ENCODE measurements at places on chromosomes 5 and 9.
A peak's percentile ranks its signal among the peaks of the same experiment; 100 is the strongest.

DNA sequence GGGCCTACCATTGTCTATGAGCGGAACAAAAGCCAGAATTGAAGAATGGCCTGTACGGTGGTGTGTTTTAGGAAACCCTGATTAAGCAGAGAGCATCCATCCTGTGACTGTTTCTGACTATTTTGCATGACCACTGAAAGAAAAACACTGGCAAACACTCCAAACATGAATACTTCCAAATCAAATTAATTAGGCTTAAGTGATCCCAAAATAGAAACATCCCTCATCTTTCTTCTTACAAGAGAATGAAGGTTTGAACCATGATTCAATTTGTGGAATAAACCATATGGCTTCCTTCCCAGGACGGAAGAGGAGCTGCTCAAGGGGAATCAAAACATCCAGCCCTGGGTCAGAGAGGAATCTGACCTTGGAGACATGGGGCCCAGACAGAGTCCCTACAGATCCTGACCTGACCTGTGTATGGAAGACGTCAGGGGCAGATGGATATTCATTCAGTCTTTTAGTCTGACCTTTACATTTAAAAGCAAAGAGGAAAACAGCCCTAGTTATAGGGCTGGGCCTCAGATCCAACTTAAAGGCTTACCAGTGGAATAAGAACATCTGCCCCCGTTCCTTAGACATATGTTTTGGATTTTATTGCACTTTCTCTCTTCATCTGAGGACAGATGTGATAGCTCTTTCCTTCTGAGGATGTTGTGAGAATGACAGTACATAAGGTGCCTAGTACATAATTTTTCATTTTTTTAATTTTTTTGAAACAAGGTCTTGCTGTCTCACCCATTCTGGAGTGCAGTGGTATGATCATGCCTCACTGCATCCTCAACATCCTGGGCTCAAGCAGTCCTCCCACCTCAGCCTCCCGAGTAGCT is 17.6 kb upstream of the RECK start:
- no peak for DNase-seq

- no peak for DNase-seq
Observed at GRCh38 chr9:7613931-7614330, 185.6 kb downstream of the DMAC1 start.

- DNase-seq: no peak
Observed at GRCh38 chr5:155711882-155712281, 615.1 kb upstream of the SGCD start.

DNA sequence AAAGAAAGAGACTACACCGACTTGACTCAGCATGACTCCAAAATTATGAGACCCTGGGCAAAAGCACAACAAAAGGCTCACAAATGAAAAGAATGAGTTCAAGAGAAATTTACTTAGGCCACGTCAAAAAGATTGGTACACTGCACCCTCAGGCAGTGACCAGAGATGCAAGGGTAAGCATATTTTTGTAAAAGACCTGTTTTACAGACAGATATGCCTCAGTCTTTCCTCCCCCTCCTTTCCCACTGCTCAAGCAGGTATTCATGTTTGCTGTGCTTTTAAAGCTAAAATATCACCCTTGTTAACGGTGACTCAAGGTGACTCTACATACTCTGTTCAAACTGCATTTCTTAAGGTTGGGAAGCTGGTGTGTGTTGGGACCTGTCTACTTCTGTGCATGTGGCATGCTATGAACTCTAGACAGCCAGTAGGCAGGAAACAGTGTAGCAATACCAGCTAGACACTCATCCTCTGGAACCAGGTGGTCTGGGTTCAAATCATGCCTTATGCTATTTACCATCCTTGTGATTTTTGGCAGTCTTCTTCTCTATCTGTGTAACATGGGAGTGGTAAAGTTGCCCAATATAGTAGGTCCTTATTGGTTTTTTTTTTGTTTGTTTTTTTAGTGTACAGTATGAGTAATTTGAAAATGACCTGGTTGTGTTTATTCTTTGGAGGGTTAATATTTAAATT is 98.7 kb downstream of the TLE4 start:
- no peak for DNase-seq

- DNase-seq: no peak
Observed at GRCh38 chr5:26847041-26847736, 191.2 kb downstream of the CDH9 start.

- DNase-seq: peak; percentile 41
Observed at GRCh38 chr5:178232124-178232919, at the start of gene PHYKPL. TSS of gene PHYKPL (minus strand) at chr5:178232802. CDS start at chr5:178232550, 252 bp downstream.

DNA sequence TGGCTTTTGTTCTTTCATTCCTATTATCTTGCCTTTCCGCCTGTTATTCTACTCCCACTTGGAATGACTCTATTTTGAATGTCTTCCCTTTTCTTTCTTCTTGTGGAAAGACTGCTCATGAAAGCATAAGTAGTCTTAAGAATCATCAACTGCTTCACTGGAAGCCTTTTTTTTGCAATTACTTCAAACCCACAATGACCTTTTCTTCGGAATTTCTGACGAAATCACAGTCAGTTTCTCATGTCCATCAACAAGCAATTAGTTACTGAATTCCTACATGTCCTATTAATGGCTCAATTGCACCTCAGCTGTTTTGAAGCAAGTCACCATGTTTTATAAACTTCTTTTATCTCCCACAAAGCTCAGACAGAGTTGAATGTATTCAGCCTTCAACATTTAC is 196.2 kb downstream of the TARS1 start:
- DNase-seq: no peak

GRCh38 chr9:123121457-123121856 is 88.0 kb downstream of the GPR21 start:
- DNase-seq: no peak

- DNase-seq: no peak
Observed at GRCh38 chr5:82753374-82753773, 323.8 kb downstream of the TMEM167A start.

DNA sequence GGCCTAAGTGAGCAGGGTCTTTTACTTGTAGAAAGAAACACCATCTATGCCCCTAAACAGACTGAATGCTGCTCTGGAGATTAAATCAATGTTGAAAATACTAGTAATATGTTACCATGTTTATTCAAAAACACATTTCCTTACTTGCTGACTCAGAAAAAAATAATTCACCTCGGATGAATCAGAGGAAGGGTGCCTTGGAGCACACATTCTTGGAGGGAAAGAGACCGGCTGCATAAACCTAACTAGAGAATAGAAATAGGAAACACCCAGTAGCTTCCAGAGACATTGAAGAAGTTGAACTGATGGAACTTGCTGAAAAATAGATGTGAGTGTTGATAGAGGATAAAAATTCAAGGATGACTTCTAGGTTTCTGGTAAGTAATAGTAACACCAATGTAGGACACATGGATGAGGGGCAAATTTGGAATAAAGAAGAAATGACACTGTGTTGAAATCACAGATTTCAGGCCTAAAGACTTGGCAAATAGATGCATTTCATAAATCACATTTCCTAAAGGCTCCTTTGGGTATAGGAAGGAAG is 76.9 kb upstream of the MINAR2 start:
- no peak for DNase-seq

GRCh38 chr9:81627481-81627880 is 61.9 kb downstream of the TLE1 start:
- DNase-seq: no peak

GRCh38 chr9:97698865-97699264 is 1.7 kb upstream of the XPA start:
- DNase-seq: no peak

DNA sequence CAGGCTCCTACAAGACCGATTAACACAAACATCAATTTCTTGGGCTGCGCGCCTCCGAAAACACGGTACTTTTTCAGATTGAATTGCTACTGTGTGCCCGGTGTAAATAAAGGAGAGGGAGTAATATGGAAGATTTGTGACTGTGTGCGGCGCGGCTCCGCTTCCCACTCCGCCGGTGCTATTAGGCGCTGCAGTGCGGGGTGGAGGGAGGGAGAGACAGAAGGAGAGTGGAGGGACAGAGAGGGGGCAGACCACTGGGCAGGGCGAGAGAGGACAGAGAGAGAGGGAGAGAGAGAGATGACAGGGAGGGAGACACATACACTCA is 24.7 kb upstream of the RNU6ATAC start:
- DNase-seq: no peak

- no peak for DNase-seq
Observed at GRCh38 chr9:27671636-27672035, 98.4 kb upstream of the C9orf72 start.

- no peak for DNase-seq
Observed at GRCh38 chr9:97534961-97535594, 33.6 kb downstream of the TMOD1 start.

GRCh38 chr5:155027993-155028629 is 14.6 kb downstream of the KIF4B start:
- no peak for DNase-seq

DNA sequence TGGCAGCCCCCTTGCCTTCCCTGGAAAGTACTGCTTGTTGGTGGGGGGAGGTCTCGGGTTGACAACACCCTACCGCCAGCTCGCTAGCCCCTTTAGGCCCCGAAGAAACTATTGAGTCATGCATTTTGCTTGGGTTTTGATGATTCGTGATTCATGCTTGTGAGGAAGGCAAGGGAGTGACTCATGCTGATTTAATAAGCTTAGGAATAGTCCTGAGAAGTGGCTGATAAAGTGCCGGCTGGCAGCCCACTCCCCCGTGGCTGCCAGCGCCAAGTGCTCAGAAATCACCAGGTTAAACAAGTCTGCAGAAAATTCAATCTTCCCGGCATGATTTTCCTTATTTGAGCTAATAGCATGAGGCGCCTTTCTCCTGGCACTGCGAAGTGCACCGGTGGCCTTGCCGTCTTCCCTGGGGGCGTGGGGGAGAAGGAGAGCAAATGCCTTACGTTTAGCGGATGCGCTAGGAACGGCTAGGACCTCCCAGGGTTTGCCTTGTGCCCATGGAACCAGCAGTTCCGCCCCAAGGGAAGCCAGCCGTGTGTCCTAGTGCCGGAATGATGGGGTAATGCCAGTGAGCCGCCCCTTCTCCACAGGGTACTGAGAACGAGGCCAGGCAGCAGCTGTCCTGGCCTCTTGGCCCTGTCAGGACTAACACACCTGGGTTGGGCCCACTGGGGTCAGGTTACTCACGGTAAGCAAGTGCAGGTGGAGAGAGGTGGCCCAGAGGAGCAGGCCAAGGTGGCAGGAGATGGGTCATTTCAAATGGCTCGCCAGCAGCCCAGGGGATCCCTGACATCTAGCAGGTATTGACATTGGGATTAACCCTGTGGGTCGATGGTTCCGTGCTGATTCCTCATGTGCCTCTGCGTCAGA is 151.9 kb downstream of the MACROH2A1 start:
- no peak for DNase-seq

Data from stimulated activated CD8-positive, alpha-beta memory T cell treated with anti-CD3 and anti-CD28 coated beads, Interleukin-7, amount 100 ng/mL, for 1 hour (primary cell).